ENCODE measurements at places on chromosomes 13 and 19.

DNA sequence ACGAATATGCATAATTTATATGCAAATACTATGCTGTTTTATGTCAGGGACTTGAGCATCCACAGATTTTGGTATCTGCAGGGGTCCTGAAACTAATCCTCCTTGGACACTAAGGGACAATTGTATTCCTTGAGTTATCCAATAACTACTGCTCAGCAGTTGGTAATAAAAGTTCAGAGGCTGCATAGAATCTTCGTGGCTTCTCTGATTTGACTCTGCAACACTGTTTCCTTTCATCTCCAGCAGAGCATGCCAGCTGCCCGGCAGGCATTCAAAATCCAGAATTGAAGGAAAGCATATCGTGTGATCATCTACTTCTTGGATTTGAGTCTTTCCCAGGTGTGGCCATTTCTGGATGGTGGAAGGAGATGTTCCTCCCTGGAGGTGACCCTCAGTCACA is 64.5 kb upstream of the MRI1 start:
- no peak for ATAC-seq

DNA sequence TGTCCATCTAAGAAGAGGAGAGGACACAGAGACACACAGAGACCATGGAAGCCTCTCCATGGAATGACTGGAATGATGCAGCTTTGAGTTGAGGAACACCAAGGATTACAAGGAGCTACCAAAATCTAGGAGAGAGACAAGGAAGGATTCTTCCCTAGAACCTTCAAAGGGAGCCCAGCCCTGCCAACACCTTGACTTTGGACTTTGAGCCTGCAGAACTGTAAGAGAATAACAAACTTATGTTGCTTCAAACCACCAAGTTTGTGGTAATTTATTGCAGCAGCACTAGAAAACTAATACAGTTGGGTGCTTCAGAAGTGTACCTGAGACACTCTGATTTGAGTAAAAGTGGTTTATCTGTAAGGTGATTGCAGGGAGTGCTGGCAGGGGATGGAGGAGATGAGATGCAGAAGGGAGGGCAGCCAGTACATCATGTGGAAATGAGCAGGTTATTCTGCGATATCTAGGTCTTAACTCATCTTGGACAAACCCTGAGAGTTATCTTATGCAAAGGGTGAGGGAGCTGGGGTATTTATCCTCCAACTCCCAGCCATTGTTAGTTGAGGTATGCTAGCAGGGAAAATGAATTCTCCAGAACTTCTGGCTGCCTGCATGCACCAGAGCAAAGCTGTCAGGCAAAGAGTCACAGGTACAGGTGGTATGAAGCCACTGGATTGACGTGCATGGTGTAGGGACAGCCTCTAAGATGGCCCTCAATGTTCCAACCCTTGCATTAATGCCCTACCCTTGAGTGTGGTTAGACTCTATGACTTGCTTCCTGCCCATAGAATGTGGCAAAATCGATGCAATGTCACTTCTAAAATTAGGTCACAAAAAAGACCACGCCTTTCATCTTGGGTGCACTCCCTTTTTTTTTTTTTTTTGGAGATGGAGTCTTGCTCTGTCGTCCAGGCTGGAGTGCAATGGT is 31.3 kb upstream of the ADGRL1 start:
- ATAC-seq: no peak

DNA sequence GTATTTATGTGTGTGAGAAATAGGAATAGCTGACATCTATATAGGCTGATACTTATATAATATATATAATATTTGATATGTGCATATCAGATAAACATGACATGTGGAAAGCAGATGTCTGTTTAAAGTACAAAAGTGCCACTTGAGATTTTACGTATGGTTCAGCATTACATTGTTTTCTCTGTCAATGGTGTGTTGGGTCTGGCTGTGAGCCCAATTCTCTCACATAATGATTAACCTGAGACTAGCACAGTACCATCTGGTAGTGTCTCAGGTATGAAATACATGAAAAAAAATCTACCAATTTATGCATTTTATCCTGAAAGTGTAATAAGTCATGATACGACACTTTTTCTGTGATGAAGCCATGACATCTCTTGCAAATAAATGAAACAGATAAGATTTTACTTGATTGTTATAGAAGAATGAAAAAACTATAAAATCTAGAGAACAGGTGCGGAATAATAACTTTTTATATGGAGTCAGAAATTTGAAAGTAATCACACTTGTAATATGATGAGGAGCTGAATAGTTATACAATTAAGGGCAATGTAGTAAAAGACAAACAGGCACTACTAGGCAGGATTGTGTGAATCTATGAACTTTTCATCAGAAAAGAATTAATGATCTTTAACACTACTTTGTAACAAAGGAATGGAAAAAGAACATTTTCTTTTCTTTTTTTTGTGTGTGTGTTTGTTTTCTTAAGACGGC is 1405.0 kb downstream of the OLFM4 start:
- no peak for ATAC-seq

DNA sequence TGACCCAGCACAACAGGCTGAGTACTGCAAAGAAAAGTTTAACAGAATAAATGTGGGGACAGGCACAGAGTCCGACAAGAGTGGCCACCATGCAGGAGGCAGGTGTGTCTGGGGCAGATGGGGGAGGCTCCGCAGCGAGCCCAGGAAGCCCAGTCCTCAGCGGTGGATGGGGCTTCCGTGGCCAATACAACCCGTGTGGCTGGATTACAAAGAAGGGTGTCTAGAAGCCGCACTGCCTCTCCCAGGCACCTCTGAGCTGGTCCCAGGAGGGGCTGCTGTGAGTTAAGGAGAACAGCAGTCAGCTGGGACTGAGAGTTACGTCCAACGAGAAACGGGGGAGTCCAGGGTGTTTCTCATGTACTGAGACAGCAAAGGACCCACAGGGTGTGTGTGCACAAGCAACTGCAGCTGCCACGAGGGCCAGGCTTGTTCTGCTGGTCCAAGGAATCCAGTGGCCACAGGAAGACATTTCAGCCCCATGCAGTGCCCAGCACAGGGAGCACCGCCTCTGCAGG is 70.2 kb downstream of the SPACA7 start:
- no peak for ATAC-seq

- no peak for ATAC-seq
Observed at GRCh38 chr13:97935071-97935470, 18.4 kb upstream of the IPO5 start.

GRCh38 chr13:27981006-27981708 is 7.3 kb downstream of the URAD start:
- peak; percentile 13 for ATAC-seq

- ATAC-seq: no peak
Observed at GRCh38 chr13:110713981-110714796, 689 bp downstream of the ING1 start.

- ATAC-seq: peak; percentile 37
Observed at GRCh38 chr19:4088975-4089374, 22.3 kb upstream of the ZBTB7A start.

DNA sequence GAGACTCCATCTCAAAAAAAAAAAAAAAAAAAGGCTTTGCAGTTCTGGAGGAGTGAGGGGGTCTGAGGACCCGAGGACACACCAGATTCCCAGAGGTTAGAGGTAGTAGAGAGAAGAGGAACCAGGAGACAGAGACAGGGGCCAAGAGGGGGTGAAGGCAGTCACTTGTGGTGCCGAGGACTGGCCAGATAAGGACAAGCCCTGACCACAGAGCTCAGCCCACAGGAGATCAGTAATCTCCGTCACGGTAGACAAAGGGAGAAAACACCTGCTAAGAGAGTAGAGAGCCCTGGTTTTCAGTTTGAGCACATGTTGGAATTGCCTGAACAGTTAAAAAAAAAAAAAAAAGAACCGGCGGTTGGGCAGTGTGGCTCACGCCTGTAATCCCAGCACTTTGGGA is 1.7 kb upstream of the PRAM1 start:
- no peak for ATAC-seq

GRCh38 chr19:2475018-2475701 is 767 bp upstream of the GADD45B start:
- peak; percentile 37 for ATAC-seq

GRCh38 chr13:53513226-53513625 is 484.6 kb downstream of the OLFM4 start:
- no peak for ATAC-seq

DNA sequence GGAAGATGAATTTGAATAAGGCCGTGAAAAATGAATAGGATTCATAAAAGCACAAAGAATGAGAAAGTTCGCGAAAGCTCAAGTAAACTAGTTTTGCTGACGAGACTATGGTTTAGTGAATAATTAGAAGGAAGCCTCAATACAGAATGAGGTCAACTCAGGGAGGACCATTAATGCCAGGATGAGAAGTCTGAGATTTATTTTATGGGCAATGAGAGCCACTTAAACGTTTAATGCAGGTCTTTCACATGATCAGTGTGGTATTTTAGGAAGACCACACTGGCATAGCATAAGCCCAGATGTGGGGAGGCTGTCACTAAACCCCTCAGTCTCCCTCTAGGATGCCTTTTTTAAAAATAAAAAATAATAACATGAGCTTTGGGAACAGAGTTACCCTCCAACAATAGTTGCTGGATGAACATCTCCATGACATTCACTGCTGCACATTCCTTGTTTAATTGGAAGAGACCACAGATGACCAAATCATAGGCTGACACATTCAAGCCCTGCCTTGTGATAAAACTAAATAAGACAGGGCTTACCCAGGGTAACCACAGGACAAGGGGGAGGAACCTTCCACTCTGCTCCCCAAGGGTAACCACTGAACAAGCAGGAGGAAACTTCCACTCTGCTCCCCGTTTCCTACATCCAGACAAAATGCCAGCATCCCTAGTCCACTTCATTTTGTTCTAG is 43.6 kb upstream of the LSM14A start:
- ATAC-seq: no peak

DNA sequence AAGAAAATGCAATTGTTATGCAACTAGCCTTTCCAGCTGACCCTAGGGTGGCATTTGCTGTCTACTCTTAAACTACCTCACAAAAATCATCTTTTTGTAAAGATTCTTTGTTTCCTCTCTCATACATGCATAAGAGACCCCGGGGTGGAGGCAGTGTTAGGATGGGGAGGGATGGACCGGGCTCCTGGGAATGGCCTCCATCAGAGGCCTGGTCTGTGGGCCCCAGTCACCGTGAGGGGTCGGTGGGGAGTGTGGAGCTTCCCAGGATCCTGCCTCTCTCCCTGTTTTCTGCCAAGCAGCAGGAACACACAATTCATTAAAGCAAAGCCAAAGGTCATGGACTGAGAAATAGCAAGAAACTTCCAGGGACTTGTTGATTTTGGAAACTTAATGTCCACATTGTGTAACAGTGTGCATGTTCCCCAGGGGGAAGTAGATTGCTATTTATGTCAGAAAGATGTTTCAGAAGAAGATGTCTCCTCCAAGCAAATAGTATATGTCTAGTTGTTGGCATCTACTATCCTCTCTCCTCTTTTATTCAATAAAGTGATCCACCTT is 241.4 kb downstream of the ENOX1 start:
- ATAC-seq: no peak

- no peak for ATAC-seq
Observed at GRCh38 chr13:101144808-101145419, 271.4 kb downstream of the NALCN start.

- ATAC-seq: no peak
Observed at GRCh38 chr13:89862011-89862690, 1485.3 kb upstream of the MIR17HG start.

DNA sequence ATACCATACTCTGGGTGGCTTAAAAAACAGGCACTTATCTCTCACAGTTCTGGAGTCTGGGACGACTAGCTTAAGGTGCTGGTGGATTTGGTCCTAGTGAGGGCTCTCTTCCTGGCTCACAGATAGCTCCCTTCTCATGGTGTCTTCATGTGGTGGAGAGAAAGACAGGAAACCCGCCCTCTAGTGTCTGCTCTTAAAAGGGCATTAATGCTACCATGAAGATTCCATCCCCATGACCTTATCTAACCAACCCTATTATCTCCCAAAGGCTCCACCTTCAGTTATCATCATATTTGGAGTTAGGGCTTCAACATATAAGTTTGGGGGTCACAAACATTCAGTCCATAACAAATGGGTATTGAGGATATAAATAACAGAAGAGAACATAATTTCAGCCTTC is 139.4 kb downstream of the HS6ST3 start:
- ATAC-seq: no peak

GRCh38 chr19:18417250-18418028 is 1.8 kb upstream of the SSBP4 start:
- no peak for ATAC-seq

GRCh38 chr19:13234518-13234917 is 84.3 kb downstream of the IER2 start:
- ATAC-seq: peak; percentile 61

DNA sequence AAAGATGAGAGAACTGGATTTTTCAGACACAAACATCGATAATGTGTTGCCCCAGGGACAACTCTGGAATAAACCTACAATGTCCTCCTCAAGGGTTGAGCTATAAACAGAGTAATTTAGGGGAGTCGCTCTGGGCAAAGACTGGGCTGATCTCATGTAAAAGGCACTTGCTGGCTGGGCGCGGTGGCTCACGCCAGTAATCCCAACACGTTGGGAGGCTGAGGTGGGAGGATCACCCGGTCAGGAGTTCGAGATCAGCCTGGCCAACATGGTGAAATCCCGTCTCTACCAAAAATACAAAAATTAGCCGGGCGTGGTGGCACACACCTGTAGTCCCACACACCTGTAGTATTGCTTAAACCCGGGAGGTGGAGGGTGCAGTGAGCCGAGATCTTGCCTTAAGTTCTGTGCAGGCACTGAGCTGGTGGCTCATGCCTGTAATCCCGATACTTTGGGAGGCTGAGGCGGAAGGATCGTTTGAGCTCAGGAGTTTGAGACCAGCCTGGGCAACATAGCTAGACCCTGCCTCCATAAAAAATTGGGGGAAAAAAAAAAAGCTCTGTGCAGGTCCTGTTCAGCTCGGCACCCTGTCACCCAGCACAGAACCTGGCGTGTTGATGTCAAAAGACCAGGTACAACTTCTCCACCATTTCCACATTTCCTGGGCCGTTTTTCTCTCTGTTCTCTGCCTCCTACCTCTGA is 1.4 kb downstream of the TIMM44 start:
- no peak for ATAC-seq

- ATAC-seq: no peak
Observed at GRCh38 chr13:30829833-30830637, 76.0 kb upstream of the MEDAG start.

DNA sequence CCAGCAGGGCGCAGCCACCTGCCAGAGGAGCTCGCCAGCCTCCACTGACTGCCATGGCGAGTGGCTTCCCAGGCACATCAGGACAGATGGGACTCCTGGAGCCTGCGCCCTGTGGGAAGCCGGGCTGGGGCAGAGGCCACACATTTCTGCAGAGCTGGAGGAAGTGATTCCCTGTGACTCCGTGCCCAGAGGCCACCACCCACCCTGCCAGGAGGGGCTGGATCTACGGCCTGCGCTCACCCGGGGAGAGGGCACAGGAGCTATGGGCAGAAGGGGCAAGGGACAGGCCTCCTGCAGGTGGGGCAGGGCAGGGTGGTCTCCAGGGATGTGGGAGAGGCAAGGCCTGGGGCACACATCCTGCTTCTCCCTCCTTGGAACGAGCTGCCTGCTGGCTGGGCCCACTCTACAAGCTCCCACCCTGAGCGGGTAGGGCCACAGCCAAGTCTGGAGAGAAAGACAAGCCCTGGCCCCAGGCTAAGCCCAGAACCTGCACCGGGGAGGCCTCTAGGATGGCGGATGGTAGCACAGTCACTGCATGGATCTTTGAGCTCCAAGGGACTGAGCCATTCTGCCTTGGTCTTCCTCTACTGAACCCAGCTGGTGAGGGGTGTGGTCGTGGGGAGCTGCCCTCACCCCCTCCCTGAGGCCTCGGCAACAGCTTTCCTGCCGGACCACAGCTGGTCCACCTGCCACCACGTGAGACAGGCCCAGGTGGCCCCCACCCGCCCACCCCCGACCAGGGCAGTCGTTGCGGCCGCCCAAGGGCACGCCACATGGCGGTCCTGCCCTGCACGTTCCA is 40.6 kb downstream of the CEBPG start:
- no peak for ATAC-seq

- no peak for ATAC-seq
Observed at GRCh38 chr19:10669246-10669645, 15.1 kb downstream of the ILF3 start.
